ENCODE measurements at places on chromosomes 1 and 21.

DNA sequence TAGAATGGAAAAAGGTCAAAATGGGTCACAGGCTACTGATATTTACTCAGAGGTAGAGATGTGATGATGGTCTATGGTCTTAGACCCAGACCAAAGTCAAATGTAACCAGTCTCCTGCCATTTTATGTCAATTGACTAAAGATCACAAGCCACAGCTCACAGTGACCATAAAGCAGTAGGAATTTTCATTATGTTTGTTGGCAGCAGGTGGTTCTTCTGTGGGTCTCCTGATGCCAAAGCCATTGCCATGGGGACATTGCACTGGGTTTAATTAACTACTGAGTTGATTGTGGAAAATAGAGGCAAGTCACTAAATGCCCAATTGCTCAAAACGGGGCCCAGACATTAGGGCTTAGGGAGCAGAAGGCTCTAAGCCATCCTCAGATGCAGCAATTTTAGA lies at the start of gene OR10K2:
TSS of gene OR10K2 (minus strand) at position 101 of the 400 bp plus-strand sequence. CDS start 5,371 bp downstream, outside the sequence.
- ATAC-seq = no peak

- ATAC-seq = no peak
Measured at GRCh38 chr1:83090195-83090594, 908.7 kb downstream of the TTLL7 start.

- no peak for ATAC-seq
Measured at GRCh38 chr1:110120960-110121561, 8.8 kb downstream of the UBL4B start.

- ATAC-seq = peak; percentile 38
Measured at GRCh38 chr1:206442101-206442500, 28.2 kb upstream of the IKBKE start.

DNA sequence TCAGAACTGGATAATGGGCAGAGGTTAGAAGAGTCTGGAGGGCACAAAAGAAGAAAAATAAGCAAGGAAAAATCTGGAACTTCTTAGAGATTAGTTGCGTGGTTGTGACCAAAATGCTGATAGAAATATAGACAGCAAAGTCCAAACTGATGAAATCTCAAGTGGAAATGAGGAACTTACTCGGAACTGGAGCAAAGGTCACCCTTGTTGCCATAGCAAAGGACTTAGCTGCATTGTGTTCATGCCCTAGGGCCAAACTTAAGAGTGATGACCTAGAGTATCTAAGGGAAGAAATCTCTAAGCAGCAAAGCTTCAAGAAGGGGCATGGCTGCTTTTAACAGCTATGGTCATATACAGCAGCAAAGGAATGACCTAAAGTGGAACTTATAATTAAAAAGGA lies 180.0 kb downstream of the TTLL7 start:
- no peak for ATAC-seq

GRCh38 chr1:9243066-9243739 lies 8.6 kb downstream of the H6PD start:
- ATAC-seq = no peak

DNA sequence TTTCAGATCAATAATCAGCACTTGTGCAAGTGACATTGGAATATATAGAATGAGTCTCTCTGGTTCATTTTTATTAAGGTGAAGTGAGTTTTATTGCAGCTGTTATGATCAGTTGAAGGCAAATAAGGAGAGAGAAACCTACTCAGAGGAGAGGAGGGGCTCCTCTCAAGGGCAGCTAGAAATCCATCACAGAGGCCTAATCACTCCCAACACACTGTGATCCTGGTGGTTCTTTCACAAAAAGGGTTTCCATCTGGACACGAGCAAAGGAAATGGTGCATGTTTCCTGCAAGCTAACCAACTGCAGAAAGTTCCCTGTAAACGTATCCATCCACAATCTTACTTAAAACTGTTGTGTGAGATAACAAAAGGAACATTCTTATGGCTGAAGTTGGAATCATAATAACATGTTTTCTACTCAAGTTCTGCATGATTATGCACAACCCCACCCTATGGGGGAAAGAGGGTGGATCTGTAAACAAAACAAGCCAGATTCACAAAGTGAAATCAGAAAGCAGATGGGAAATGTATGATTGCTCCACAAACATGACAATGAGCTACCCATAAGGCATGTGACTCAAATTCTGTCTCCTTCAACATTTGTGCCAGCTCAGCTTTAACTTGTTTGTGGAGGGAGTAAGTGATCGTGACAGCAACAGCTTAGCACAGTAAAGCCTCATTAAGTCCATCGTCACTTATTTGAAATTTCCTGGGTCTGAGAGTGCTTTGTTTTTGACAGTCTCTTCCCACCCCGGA lies 141.2 kb upstream of the ST6GALNAC5 start:
- no peak for ATAC-seq

- ATAC-seq = no peak
Measured at GRCh38 chr1:59477286-59477685, 180.4 kb downstream of the FGGY start.

DNA sequence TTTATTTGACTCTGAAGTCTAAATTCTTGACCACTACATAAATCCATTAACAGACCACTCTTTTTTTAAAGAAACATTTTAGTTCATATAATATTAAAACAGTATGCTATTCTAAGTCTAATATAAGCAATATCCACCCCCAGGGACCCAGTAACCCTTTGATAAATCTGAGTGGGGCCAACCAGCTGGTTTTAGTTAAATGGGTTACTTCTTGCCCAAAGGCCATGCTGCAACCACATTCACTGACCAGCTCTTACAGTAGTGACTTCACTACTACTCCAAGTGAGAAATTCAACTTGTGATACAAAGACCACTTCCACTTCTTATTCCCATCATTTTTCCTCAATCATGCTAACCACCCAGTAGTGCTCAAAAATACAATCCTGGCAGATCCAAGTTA lies 20.5 kb downstream of the FUBP1 start:
- no peak for ATAC-seq

DNA sequence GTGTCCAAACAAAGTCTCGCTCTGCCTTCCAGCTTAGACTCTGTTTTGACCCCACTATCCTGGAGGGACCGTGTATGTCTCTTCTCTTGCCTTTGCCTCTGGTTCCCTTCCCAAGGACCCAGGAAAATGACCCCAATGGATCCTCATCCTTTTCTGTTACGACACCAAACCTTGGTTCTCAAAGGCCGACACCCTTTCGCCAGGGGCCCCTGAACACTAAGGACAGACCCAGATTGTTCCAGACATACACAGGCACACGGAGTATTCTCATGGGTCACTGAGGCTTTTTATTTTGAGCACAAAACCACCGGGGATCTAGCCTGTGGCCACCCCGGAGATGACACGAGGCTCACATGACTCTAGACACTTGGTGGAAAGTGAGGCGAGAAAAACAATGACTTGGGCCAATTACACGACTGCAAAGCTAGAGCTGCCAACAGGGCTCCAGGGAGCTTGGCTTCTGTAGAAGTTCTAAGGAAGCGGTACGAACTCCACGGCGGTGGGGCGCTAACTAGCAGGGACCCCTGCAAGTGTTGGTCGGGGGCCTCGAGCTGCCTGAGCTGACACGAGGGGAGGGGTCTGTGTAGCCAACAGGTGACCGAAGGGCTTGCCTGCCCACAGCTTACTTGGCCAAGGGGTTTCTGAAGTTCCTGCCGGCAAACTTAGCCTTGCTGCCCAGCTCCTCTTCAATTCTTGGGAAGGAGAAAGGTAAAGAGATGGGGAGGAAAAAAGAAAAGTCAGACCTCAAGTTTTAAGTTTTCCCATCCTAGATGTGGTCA lies 17.6 kb downstream of the ENO1 start:
- no peak for ATAC-seq

- no peak for ATAC-seq
Measured at GRCh38 chr1:2853711-2854110, 52.2 kb upstream of the TTC34 start.

DNA sequence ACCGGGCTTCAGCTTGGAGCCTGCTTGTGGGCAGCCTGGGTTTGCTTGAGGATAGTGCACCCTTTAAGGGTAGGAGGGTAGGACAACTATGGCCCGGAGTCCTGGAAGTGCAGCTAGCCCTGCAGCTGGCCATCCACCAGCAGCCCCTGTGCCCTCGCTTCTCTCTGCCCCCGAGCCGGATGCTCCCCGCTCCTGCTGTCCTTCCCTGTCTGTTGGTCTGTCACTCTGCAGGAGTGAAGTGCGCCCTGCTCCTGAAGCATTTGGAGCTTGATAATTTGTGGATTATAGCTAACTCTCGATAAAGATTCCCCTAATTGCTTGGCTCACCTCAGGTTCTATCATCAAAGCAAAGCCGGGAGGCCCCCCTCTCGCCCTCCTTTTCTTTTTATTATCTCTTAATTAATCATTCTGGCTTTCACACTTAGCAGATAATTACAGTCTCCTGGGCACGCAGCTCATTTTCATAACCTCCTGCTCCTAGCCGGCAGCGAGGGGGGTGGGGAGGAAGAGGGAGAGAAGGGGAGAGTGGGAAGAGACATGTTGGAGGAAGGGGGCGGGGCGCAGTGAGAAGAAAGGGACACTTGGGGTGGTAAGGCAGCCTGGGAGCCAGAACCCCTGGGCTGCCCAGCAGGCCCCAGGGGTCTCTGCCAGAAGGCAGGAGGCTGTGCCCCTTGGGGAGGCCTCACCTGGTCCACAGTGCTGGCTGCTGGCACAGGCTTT lies 14.4 kb downstream of the KIRREL1 start:
- no peak for ATAC-seq

GRCh38 chr1:18927654-18928272 lies 25.4 kb upstream of the ALDH4A1 start:
- peak; percentile 9 for ATAC-seq

DNA sequence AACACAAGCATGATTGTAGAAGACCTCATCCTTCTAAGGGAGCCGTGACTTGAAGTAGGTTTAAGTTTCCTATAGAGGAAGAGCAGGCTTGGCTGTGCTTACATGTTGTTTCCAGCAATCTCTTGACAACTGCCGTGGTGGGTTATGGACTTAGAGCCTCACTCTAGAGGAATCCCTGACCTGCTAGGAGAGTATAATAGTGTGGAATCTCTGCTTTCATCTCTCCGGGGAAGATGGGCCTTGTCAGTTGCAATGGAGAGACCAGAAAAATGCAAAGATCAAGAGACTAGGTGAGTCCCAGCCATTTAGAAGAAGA lies 137.6 kb downstream of the MIS18A start:
- ATAC-seq = no peak

- ATAC-seq = no peak
Measured at GRCh38 chr1:42592811-42593210, 65.4 kb upstream of the PPIH start.

DNA sequence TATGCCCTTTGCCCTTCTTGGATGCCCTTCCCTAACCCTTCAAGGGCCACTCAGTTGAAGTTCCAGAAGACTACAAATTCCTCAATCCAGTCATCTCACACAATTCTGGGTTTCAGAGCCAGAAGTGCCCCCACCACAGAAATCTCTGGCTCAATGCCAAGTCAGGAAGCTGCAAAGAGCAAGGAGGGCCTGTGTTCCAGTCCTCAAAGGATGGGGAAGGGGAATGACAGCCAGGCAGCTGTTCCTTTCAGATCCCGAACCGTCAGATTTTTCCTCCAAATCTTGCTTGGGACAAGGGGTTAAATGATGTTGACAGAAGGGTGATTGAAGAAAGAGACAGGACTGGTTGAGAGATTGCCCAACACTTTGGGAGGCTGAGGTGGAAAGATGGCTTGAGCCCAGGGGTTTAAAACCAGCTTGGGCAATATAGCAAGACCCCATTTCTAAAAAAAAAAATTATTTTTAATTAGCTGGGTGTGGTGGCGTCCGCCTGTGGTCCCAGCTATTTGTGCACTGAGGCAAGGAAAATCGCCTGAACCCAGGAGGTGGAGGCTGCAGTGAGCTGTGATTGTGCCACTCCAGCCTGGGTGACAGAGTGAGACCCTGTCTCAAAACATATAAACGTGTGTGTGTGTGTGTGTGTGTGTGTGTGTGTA lies 716 bp upstream of the HPDL start:
- ATAC-seq = peak; percentile 7

DNA sequence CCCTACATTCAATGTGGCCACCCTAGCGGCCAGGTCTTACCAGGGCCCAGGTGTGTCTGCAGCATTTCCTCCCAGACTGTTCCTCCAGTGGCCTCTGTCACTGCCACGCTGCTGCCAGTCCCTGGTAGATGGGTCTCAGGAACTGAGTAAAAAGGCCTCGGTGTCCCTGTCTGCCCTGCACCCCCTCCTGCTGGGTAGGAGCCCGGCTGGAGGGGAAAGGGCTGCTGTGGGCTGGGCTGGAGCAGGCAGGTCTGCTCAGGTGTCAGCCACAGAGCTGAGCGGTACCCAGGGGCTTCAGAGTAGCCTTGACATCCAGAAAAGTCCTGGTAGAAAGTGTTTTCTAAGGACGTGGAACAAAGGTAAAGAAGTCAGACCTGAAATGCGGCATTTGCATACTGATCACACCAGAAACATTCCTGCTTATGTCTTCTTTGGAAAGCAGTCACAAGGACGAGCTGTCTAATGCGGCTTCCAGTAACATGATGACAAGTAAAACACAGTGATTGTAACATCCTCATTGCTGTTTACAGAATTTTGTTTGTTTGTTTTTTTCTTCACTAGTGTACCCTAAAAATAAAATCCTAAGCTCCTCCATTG lies 32.6 kb downstream of the SEC16B start:
- ATAC-seq = no peak

DNA sequence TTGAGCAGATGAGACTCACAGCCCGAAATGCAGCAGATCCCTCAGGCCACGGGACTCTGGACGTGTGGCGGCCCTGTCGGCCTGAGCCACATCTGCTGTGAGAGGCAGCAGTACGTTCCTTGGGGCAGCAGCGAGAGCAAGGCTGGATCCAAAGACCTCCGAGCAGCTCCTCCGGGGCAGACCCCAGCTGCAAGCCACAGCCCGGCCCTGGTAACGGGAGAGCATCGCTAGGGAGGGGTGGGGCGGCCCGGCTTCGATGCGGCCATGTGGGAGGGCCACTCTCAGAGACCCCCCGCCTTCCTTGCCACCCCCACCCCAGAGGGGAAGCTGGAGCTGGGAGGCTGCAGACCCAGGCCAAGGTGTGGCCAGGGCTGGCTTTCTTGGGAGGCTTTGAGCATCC lies 17.8 kb downstream of the PRKCZ start:
- no peak for ATAC-seq

GRCh38 chr1:92989936-92990583 lies 28.8 kb upstream of the DIPK1A start:
- no peak for ATAC-seq

- no peak for ATAC-seq
Measured at GRCh38 chr1:14522926-14523241, 75.6 kb upstream of the KAZN start.

DNA sequence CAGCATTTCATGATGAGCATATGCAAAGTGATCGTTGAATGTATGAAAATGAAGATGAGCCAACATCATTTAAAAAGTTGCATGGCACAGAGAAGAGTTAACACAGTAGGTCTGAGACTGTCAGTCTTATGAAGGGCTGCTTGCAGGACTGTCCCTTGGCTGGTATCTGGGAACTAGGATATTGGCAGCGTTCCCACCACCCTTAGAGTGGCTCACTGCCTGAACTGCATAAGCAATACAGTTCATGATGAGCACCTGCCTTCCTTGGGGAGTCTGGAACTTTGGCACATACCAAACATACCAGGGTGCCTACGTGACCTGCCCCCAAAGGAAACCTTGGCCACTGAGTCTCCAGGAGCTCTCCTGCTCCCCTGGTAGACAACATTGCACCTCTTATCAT lies 161.8 kb downstream of the DSCAM start:
- no peak for ATAC-seq
